Stimulated activated CD4-positive, alpha-beta T cell treated with anti-CD3 and anti-CD28 coated beads, TNF-alpha, amount 100 ng/mL, for 48 hours (primary cell): ENCODE measurements at places on chromosomes 6 and 20.

- DNase-seq, result no peak
Measured at GRCh38 chr6:163147994-163148393, 266.5 kb upstream of the QKI start.

GRCh38 chr20:50191544-50192363, 1.1 kb downstream of the CEBPB start:
- DNase-seq, result peak; percentile 27

GRCh38 chr6:8086755-8087306, 15.5 kb downstream of the EEF1E1 start:
- DNase-seq, result no peak

GRCh38 chr6:95973976-95974375, 41.8 kb upstream of the FUT9 start:
- DNase-seq, result no peak

DNA sequence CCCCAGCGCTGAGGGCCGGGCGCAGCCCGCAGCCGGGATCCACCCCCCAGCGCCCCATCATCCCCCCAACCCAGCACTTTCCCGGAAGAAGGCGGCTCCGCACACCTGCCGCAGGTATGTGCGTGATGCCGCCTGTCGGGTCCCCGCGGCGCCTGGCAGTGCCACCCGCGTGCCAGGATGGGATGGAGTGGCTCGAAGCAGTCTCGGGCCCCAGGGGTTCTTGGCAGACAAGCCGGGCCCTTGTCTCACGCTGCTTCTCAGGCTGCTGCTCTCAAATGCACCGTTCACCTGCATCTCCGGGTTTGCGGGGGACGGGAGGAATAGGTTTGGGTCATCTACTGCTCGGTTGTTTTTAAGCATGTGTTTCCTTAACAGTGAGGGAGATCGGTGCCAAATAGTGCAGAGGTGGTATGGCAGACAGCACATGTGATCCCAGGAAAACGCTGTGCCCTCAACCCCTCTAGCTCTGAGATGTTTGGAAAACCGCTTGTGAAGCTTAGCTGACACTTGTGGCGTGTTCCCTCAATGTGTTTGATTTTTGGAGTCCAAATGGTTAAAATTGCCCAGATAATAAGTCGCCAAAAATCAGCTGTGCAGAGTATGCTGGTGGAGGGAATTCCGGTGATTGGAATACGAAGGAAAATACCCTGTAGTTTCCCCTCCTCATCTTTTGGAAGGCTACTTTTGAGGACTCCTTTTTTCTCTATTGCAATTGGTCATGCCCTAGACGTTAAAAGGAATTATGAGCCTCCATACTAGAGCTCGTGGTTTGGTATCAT, 926 bp downstream of the MYLIP start:
- DNase-seq, result no peak

DNA sequence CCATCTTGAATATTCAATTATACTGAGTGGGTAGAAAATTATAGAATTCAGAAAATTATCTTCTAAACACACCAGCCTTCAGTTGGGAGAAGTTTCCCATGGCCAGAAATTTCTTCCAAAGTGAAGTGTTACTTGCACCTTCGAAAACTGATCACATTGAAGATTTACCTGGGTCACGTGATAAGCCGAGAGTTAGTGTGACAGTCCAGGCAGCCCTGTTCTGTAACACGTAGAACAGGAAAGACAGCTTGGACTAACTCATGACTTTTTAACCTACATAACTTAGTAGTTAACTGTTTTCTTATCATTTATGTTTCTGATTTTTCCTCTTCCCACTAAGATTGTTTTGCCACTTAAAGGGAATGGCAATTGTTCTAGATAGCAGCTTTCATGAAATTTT, 118.3 kb upstream of the MTHFD1L start:
- DNase-seq, result no peak

DNA sequence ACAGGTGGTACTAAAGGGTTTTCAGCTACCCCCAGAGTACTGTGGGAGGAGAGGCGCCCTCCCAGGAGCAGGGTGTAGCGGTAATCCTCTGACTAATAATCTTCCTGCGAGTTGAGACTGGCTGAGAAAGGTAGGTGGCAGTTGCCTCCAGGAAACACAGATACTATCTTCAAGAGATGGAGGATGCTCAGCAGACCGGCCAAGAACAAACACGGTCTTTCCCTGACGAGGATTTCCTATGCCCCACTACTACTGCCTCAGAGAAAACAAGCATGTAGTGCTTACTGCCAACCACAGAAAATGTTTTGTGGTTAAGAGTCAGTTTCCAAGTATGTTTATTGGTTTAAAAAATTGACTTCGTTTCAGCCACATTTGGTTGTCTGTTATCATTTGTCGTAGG, 26.8 kb downstream of the C6orf89 start:
- peak; percentile 63 for DNase-seq

GRCh38 chr6:111157412-111157811, 70.1 kb downstream of the SLC16A10 start:
- DNase-seq, result no peak

- no peak for DNase-seq
Measured at GRCh38 chr6:132910759-132911158, 96.4 kb downstream of the RPS12 start.

- DNase-seq, result no peak
Measured at GRCh38 chr20:63696306-63696627, 185 bp upstream of the TNFRSF6B start.

DNA sequence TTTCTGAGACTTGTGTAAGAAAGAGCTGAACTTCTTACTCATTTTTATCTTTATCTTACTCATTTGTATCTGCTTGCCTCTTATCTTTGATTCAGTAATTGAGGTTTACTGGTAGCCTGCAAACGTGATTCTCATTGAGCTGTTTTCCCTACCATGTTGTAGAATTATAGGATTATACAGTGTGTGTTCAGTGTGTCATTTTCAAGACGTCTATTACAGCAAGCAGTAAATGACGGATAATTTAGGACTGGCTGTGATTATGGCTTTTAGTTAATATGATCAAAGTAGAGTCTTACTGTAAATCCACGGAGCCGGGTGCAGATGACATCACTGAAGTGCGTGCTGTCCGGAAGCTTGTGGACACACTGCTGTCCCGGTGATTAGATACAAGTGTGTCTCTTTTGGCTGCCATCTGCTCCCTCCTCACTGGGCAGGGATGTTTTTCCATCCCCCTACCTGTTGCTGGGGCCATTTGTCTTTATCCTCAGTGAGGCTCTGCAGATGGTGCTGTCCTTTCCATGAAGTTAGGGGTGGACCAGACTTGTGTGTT, 6.0 kb downstream of the NELFCD start:
- no peak for DNase-seq

- DNase-seq, result peak; percentile 12
Measured at GRCh38 chr6:157143171-157143889, 180.0 kb downstream of the TMEM242 start.

GRCh38 chr6:163344411-163344810, 70.1 kb upstream of the QKI start:
- DNase-seq, result no peak

- no peak for DNase-seq
Measured at GRCh38 chr20:44646023-44646640, 5.4 kb downstream of the ADA start.

DNA sequence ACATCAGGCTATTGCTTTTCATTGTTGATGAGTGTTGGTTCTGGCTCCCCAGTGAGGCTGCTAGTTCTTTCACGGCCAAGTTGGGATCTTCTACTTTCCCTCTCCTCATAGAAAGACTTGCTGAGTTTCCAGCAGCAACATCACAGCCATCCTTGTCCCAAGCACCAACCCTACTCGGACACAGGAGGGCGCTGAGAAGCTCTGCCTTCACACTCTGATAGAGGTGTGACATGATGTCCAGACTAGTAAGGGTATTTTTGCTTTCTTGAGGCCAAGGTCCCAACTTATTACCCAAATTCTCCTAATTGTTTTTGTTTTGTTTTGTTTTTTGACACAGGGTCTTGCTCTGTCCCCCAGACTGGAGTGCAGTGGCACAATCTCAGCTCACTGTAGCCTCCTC, 3.0 kb upstream of the GCM1 start:
- no peak for DNase-seq

DNA sequence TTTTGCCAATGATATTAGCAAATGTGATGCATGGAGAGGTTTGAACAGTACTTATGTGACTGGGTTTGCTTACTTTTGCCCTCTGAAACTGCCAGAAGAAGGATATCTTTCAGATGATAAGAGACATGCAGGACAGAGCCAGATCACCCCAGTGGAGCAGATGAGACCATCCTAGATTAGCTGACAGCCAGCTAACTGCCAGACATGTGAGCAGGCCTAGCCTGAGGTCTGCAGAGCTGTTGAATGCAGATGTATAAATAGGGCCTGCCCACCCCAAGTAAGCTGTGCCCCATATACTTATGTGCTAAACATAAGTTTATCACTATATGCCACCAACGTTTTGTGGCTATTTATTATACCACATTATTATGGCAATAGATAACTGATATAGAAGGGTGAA, 5.9 kb downstream of the ZSCAN31 start:
- DNase-seq, result no peak

- DNase-seq, result no peak
Measured at GRCh38 chr6:107059606-107060005, 31.6 kb downstream of the MTRES1 start.

DNA sequence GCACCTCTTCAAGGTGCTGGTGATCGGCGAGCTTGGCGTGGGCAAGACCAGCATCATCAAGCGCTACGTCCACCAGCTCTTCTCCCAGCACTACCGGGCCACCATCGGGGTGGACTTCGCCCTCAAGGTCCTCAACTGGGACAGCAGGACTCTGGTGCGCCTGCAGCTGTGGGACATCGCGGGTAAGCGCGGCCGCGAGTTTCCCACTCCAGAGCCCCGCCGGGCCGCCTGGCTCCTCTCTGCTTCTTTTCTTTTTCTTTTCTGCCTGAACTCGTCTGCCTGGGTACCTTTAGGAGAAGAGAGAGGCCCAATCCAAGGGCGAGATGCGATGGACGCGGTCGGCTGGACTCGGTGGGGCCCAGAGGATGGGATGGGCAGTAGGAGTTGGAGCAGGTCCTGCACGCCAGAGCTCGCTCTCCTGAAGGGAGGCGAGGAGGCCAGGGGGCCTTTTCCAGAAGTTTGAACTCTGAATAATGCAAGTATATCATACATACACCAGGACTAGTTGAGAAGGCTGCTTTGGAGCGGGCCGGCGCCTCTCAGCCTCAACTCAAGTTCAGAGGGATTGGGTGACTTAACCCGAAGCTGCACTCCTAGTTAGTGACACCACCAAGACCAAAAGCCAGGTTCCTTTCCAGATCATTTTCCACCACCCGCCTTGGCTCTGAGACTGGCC, 445 bp downstream of the RAB32 start:
- DNase-seq, result no peak

- no peak for DNase-seq
Measured at GRCh38 chr6:49801525-49801924, 14.4 kb upstream of the PGK2 start.

DNA sequence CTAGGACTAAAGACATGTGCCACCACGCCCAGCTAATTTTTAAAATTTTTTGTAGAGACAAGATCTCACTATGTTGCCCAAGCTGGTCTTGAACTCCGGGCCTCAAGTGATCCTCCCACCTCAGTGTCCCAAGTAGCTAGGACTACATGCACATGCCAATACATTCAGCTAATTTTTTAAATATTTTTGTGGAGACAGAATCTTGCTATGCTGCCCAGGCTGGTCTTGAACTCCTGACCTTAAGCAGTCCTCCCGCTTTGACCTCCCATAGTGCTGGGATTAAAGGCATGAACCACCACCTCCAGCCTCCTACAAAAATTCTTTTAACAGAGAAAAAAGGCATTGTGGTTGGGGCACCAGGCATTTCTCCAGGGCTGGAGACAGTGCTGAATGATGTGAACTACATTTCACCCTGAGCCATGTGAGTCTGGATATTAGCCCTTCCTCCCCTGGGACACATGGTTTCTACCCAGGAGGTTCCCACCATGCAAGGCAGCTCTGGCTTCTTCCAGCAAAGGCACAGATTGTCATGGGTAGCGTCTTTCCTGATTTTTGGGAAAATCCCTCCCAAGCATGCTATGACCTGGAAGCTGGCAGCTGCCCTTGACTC, 36.3 kb upstream of the CMTR1 start:
- no peak for DNase-seq

DNA sequence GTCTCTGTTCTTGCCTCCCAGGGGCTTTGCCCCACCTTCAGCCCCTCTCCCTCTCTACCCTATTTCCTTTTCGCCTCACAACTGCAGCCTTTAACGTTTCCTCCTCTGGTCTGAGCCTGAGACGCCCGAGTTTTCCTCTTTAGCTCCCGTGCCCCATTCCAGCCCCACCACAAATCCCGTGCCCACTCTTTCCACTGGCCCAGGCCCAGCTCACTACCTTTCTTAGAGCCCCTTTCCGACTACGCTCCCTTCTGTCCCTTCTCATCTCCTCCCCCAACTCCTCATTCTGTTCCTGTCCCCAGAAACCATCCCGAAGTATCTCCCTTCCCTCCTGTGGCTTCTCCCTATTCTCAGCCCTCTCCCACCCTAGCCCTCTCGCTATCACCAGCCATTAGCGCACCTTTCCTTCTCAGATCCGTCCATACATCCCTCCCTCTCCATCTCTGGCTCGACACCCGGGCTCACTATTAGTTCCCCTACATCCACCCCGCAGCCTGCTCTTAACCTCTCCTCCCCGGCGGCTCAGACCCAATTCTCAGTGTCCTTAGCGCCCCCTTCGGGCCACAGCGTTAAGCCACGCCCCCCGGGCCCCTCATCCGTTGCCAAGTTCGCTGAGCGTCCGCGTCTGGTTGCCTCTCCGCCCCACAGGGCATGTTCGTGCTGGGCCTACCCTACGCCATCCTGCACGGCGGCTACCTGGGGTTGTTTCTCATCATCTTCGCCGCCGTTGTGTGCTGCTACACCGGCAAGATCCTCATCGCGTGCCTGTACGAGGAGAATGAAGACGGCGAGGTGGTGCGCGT, 2.7 kb downstream of the SLC32A1 start:
- peak; percentile 57 for DNase-seq

DNA sequence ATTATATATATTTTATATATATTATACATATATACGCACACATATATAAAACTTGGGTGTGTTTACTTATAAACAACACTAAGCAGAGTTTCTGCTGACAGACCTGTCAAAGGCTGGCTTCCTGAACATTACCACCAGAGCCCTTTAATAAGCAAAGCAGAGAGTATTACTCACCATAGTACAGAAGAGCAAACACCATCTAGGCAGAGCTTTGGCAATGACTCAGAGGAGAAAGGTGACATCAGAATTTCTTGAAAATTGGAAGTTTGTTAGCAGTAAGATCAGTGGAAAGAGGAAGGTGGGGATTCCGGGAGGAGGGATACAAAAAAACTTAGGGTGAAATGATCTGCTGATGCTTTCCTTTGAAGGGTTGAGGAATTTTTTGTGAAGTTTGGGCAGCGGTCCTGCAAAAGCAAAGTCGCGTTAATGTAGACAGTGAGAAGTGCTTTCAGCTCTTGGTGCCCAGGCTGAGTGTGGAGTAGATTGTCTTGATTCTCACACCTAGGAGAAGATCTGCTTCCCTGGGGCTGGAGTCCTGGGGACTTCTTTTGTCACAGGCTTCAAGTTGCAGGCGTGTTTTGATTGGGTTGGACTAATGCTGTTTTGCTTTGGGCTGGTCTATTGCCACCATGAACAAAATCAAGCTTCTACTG, 109.6 kb upstream of the BACH2 start:
- DNase-seq, result no peak

GRCh38 chr20:10004900-10005299, 29.9 kb upstream of the ANKEF1 start:
- no peak for DNase-seq

GRCh38 chr6:136014454-136015437, 163.2 kb downstream of the PDE7B start:
- no peak for DNase-seq

- no peak for DNase-seq
Measured at GRCh38 chr6:28588666-28589065, 63.0 kb downstream of the GPX5 start.
